ENCODE measurements at places on chromosomes 2 and 18.

DNA sequence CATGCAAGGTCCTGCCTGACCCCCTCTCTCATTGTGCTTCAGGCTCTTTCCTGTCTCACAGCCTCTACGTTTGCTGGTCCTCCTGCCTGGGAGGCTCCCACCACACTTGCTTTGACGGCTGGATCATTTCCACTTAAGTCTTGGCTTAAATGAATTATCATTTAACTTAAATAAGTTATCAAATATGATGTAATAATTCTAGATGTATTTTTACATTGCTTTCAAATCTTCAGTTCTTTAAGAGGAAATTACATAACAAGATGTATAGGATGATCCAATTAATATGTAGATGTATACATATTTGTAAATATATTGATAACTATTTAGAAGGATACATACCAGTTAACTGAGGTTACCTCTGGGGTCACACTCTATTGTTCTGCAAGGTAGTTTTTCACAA is 102.6 kb upstream of the SP3 start:
- no peak for DNase-seq

GRCh38 chr2:172366596-172367150 is 60.7 kb upstream of the ITGA6 start:
- DNase-seq: no peak

DNA sequence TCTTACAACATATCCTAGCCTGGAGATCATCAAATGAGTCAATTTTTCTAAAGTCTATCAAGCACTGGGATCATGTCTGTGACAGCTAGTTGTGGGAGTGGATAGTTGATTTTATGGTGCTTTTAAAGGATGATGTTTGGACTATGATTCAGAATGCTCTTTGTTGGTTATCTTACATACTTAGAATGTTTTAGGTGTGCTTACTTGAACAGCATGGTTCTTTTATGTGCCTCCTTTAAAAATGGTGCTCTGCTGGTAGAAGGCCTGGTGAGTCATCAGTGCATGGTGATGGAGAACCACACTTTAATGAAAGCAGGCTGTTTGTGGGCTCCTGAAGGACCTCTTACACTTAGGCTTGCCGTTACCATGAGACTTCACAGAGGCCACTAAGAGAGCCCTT is 682.7 kb upstream of the FANCL start:
- no peak for DNase-seq

DNA sequence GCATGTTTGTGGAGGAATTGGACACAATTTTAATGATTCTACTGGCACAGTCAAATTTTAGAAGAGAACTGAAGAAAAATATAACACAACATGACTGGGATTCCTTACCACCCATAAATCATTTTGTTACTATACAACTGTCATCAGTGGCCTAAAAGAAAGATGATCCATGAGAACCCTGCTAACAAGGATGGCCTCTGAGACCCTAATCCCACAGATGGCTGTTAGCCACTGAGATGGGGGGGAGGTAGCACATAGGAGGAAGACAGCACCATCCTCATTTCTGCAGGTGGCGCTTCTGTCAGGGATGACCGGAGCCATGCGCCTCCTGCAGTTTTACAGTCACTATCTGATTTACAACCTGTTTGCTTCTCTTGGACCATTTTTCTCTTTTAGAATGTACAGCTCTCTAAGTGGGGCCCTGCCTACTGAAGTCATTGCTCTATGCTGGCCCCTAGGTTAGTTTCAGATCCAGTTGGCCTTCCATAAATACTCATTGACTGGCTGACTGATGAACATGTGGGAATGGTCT is 279.8 kb downstream of the NAPG start:
- no peak for DNase-seq

- no peak for DNase-seq
Observed at GRCh38 chr18:26298107-26298506, 71.9 kb downstream of the TAF4B start.

DNA sequence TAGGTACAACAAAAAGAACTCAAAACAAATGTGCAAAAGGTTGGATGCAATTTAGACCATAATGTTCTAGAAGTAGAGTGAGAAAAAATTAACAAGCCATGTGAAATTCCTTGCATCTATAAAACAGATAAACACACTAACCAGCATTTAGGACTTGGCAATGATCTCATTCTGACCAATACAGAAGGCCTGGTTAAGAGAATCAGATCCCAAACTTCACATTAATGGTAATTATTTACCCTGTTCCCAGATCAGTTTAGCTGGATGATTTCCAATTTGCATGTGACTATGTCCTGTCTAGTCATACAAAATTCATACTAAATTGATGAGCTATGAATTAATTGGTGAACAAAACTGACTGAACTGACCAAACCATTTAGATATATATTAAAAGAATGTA is 98.4 kb upstream of the FIGN start:
- DNase-seq: no peak

GRCh38 chr2:19796035-19796695 is 105.6 kb downstream of the TTC32 start:
- no peak for DNase-seq

GRCh38 chr2:3112131-3112530 is 265.5 kb downstream of the EIPR1 start:
- no peak for DNase-seq

DNA sequence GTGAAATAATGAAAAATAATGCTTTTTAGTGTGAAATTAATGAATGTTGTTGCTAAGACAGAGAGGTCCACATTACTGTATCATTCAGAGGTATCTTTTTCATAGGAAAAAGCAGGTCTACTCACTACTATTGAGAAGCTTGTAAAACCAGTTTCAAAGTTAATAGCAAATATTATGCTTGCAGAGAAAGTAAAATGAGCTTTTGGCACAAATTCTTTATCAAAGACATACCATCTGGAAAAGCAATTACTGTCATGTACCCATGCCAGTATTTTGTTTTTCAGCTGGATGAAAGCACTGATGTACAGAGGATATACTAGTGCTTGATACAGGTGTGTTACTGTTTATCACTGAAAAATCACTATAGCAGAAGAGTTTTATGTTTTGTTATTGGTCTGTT is 77.5 kb downstream of the NCOA1 start:
- DNase-seq: no peak

GRCh38 chr2:231920366-231920765 is 5.8 kb downstream of the NPPC start:
- DNase-seq: no peak

- no peak for DNase-seq
Observed at GRCh38 chr2:62663920-62664795, 41.4 kb upstream of the EHBP1 start.

DNA sequence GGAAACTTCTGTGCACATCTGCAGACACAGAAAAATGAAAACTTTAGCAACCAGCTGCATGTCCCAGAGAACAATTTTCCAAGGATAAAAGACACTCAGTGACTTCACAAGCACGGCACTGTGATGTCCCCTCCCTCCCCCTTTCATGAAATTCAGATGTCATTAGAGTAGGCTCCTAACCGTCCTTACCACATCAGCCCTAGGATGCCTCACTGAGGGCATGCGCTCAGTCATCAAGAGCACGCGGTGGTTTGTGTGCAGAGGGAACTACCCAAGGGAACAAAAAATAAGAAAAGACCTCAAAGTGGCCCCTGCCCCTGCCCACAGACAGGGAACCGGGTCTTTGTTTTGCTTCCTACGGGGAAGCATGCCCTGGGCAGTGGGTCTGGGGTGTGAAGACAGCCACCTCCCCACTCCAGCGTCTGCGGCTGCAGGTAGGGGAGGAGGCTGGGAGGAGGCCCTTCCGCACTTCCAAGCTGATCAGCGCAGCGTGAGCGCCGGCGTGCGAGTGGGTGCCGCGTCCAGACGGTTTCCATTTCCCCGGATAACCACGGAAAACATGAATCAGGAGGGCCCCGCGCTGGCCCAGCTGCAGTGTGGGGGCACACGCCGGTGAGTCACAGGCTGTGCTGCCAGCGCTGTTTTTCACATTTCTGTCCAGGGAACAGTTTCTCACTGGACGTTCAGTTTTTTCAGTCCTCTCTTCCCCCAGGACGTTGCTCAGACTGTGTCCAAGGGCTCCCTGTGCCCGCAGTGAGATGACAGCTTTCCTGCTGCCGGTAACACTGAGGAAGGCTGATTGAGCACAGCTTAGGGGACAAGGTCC is 70.6 kb downstream of the COPS8 start:
- DNase-seq: no peak

DNA sequence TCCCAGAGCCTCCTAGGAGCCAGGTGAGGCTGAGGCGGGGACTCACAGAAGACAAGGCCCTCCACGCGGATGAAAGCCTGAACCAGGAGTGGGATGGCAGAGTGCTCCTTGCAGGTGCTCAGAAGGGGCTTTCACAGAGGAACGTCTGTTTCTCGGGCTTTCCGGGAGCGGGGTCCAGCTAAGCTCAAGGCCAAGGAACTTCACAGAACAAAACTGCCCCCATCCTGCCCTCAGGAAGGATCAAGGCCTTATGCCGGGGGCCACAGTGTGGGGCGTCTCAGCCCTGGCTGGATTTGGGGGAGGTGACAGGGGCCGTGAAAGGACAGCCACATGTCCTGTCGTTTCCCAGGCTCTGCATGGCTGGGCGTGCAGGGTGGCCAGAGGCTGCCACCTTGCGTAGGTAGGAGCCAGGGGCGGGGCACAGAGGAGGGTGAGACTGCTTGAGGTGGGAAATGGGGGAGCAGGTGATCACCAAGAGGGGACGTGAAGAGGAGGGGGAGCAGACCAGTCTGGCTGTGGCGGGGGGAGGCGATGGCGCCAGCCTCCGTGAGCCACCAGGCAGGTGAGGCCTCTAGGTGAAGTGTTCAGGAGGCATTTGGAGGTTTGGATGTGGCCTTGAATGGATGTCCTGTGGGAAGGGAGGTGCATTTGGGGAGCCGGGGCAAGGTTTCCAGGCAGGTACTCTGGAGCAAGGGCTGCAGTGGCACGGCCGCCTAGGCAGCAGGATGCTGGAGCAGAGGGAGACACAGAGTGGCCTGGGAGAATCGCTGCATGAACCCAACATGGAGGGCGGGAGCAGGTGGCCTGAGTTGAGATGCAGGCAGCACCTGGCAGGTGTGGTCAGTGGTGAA is 79.1 kb downstream of the TWIST2 start:
- no peak for DNase-seq

GRCh38 chr2:231228974-231229529 is 30.6 kb downstream of the ARMC9 start:
- DNase-seq: no peak

GRCh38 chr2:167144179-167144898 is 256.1 kb downstream of the XIRP2 start:
- no peak for DNase-seq

- DNase-seq: no peak
Observed at GRCh38 chr2:56531668-56532420, 348.1 kb downstream of the CCDC85A start.

DNA sequence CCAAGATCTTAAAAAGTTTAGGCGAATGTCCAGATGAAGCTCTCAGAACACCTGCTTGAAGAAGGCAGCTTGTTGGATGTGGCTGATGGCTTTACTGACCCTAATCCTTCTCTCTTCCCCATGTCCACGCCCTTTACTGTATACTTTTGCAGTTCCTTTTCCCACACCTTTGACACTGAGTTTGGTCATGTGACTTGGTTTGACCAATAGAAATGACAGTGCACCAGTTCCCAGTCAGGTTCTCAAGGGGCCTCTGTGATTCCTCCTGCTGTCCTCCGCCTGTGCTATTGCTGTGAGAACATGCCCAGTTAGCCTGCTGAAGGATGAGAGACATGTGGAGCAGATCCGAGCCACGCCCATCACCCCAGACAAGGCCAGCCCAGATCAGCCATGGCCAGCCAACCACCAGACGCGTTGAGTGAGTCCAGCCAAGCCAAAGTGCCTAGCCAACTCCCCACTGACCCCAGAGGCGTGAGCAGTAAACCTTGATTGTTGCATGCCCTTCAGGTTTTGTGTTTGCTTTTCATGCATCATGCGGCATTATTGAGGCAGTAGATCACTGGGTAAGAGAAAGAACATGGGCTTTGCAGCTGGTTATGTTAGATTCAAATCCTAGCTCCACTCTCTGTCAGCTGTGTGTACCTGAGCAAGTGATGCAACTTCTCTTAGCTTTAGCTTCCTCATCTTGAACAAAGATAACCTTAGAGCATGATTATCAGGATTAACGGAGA is 258.0 kb upstream of the SIX2 start:
- DNase-seq: no peak

- DNase-seq: no peak
Observed at GRCh38 chr2:51304311-51304710, 272.4 kb upstream of the NRXN1 start.

DNA sequence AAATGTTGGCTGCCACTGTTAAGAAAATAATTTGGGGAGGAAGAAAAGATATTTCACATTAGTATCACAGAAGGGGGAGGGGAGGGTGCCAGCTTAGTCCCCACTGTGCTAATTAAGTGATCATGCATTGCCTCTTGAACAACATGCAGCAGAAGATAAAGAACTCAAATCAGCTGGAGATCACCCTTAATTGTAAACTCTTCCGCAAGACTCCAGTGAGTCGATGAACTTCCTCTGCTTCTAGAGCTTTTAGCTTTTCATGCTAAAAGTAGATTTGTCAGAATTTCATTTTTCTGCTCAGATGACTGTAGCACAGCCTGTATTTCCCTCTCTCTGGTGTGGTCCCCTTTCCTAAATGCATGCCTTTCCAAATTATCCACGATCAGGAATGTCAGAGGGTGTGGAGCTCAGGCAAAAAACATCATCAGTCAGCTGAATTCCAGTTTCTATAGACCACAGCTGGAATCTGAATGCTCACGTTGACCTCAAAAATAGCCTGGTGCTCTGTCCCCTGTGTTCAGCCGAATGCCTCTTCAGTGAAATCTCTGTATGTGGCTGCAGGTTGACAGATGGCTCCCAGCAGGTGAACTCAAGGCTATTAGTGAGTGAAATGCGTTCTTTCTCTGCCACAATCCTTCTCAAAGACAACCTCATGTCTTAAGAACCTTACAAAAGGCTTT is 156.8 kb upstream of the UNC80 start:
- peak; percentile 31 for DNase-seq

GRCh38 chr2:127407661-127408003 is 10.6 kb upstream of the PROC start:
- DNase-seq: no peak

GRCh38 chr2:31725444-31725843 is 144.7 kb upstream of the SRD5A2 start:
- no peak for DNase-seq

DNA sequence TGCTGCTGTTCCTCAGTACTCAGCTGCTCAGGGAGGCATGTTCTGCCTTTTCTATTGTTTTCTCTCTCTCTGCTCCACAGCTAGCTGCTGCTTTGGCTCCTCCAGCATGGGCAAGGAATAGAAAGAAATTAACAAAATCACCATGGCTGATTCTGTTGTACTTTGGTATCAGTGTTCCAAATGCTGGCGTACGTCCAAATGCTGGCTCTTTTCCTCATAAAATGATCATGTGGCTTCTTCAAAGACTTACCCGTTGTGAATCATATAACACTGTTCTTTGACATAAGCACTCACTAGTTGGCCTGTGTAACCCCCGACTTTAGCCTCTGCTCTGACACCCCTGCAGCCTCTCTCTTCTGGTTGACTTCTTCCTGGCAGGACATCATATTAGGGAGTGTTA is 547.6 kb downstream of the CPS1 start:
- DNase-seq: no peak
